ENCODE measurements at places on chromosomes 7 and 10. TPM values are rescaled to one million over a fixed set of nuclear protein-coding genes. Genes with fewer than 3 reads are reported as not detected.

GRCh38 chr7:124965553-124965952 lies 35.9 kb upstream of the POT1 start:
- H3K4me1 ChIP-seq: no peaks in the 10 kb centered on the region
- no peaks in the 10 kb centered on the region for H3K27me3 ChIP-seq
- no peak for DNase-seq
- no peaks in the 10 kb centered on the region for H3K36me3 ChIP-seq

Gene CC2D2B
- total RNA-seq: 0.78 TPM

DNA sequence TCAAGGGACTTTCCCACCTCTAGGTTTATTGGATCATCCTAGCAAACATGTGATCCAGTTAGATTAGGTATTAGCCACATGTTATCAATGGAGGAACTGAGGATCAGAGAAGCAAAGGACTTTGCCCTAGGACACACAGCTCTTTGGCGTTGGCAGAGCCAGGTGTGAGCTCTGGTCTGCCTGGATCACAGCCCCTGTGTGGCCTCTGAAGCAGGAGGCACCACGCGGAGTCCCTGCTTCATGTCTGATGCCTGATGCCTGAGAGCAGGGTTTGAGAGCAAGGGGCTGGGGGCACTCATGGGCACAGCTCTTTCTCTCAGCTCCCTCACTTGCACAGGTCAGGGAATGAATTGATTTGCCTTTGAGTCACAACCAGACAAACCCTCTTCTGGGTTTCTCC lies 64.7 kb upstream of the CTBP2 start:
- DNase-seq: peak; percentile 3
- H3K27ac ChIP-seq: no peak overlapping the region
- H3K36me3 ChIP-seq: no peaks in the 10 kb centered on the region

DNA sequence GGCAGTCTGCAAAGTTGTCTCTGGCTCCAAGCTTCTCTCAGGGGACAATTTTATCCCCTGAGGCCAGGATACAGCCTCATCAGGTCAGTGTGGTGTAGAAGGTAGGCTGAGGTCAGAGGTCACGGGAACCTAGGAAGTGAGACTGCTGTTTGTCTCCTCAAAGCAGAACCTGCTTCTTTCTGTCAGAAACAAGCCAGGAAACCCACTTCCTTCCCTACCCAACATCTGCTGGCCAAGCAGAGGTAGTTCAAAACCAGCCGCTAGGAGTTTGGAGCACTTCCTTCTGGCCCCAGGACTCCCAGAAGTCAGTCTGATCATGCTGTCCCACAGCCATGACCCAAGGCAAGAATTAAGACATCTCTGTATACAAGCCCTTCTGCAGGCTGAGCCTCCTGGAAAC lies 12.2 kb downstream of the CLRN3 start:
- no peaks in the 10 kb centered on the region for H3K36me3 ChIP-seq
- no peak for DNase-seq
- H3K27ac ChIP-seq: no peak overlapping the region
- H3K4me1 ChIP-seq: no peaks in the 10 kb centered on the region
- peaks cover 21% of the 10 kb centered on the region for H3K27me3 ChIP-seq
- H3K4me3 ChIP-seq: no peak overlapping the region

DNA sequence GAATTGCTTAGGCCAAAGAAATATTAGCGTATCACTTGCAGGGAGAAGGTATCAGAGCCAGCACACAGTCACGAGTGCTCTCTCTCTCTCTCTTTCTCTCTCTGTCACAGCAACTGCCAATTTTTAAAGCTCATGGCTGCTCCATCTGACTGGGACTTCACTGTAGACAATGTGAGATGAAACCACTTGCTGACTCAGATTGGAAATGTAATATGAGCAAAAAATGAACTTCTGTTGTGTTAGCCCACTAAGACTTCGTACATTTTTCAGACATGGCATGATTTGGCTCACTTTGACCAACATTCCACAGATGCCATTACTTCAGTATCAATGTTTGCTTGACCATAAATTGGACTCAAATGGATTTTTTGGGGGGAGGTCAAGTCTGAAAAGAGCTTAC lies 68.1 kb downstream of the DGKB start:
- H3K4me1 ChIP-seq: peaks cover 13% of the 10 kb centered on the region
- H3K27me3 ChIP-seq: no peaks in the 10 kb centered on the region
- H3K36me3 ChIP-seq: no peaks in the 10 kb centered on the region
- no peak for DNase-seq

DNA sequence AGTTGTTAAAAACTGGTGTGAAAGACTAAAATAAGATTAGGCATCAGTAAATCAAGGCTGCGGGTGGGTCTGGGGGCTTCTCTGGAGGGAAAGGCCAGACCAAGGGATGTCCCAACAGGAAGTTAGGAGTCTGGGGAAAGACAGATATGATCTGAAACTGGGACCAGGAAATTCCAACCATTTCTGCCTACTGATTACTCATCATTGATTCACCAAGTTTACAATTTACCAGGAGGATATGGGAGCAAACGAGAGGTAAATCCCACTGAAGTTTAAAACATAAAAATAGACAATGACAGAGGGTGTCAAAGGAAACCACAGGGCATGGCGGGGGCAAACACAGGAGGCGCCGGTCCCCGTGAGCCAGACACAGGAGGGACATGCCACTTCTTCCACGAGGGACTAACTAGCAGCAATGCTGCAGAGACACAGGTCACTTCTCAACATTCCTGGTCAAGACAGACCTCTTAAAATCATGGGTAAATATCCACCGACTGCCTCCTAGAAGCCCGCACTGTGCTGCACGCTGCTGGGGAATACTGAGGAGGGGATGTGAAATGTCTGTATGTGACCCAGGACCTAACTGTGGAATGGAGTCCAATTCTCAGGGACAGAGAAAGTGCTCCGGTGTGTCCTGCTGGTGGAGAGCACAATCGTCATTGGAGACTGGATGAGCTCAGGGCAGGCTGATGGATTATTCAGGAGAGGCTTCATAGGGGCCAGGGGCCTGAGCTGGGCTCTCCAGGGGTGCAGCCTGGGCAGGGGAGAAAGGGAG lies 153.4 kb upstream of the KLF14 start:
- H3K36me3 ChIP-seq: no peaks in the 10 kb centered on the region
- no peak overlapping the region for H3K27ac ChIP-seq
- H3K27me3 ChIP-seq: no peaks in the 10 kb centered on the region
- no peak overlapping the region for H3K4me3 ChIP-seq
- no peak for DNase-seq

DNA sequence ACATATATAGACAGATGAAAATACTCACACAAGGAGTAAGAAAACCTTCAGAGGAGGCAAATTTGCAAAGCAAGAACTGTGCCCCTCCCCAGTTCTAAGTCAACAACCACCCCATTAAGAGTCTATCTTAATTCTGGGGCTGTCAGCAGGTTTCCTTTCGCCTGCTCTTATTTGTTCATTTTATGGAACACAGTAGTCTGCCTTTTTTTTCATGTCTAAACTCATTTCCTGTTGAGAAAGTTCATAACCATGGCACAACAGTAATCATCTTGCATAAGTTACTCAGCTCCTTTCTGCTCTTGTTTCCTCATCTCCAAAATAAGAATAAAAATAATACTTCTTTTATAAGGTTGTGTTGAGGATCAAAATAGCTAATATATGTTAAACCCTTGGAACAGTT lies 25.8 kb upstream of the AMPH start:
- DNase-seq: no peak
- no peaks in the 10 kb centered on the region for H3K36me3 ChIP-seq
- peaks cover 29% of the 10 kb centered on the region for H3K27me3 ChIP-seq
- no peak overlapping the region for H3K4me3 ChIP-seq
- H3K27ac ChIP-seq: no peak overlapping the region

DNA sequence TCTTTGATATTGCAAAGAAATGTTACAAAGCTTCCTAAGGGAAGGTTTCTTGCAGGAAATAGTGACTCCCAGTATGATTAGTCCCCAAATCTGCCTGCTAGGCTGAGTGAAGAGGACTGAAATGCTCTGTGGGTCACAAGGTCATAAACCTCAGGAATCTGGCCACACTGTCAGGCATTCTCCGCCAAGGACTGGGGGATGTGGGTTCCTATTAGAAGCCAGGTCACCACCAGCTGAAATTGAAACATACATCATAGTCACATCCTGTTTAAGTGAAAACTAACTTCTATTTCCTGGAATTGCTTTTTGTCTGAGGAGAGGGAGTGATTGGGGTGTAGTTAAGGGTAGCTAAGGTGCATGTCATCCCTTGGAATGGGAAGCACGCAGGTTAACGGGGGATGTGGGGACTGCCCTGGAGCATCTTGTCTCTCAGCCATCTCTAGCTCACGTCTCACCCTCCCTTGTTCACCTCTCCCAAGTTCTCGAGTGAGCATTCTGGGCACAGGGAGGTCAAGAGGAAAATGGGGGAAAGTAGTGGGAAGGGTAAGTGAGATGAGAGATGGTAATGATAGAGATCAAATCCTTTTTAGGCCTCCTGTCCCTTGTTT lies 12.0 kb upstream of the GSAP start:
- no peaks in the 10 kb centered on the region for H3K27me3 ChIP-seq
- no peaks in the 10 kb centered on the region for H3K36me3 ChIP-seq
- DNase-seq: no peak
- no peak overlapping the region for H3K27ac ChIP-seq
- H3K4me1 ChIP-seq: peaks cover 42% of the 10 kb centered on the region

DNA sequence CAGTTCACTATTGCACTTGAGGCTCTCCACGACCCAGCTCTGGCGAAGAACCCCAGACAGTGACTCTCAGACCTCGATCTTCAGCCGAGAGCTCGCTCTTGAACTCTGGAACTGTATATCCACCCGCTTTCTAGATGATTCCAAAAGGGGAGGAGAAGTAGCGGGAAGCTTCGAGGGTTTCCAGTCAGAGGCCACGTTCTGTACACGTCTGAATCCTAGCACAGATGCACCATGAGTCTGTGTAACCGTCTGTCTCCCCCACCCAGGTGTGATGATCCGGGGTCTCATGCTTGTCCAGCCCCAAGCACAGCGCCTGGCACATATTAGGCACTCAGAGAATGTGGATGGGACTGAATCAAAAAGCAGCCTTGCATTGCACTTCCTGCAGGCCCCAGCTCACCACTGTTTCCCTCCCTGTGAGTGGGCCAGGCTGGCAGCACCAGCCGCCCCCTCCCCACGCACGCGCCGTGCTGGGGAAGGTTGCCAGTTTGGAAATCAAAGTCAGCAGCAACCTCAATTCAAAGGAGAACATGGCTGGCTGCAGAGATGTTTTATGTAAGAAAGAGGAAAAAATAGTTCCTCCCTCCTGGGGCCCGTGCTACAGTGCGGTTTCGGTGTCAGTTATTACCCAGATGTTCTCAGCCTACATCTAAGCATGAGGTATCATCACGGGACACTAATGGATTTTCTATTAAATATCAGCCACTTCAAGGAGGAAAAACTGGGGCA lies 5.7 kb downstream of the GRID2IP start:
- H3K36me3 ChIP-seq: no peaks in the 10 kb centered on the region
- no peak overlapping the region for H3K4me3 ChIP-seq
- no peak for DNase-seq
- H3K27me3 ChIP-seq: peaks cover 10% of the 10 kb centered on the region
- H3K4me1 ChIP-seq: no peaks in the 10 kb centered on the region
- H3K27ac ChIP-seq: no peak overlapping the region

- no peak for DNase-seq
- no peak overlapping the region for H3K4me3 ChIP-seq
- H3K36me3 ChIP-seq: no peaks in the 10 kb centered on the region
- H3K4me1 ChIP-seq: peaks cover 23% of the 10 kb centered on the region
- H3K27ac ChIP-seq: no peak overlapping the region
These were observed 12.0 kb upstream of the CRYGN start for GRCh38 chr7:151451626-151452571.

DNA sequence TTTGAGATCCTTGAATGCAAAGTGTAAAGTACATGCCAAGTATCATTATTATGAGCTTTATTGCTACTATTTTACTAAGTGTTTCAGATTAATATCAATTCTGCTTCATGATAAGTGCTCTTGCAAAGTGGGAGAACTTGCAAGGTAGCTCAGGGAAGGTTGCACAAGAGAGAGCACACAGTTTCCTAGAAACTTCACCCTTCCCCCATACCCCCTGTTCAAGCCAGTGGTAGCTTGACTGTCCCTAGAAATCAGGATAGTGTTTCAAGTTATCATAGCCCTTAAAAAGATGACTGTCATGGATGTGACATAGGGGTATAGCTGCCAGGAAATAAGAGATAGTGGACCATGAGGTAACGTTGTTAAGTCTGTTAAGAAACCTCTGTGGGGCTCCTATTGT lies 251.5 kb downstream of the TRIL start:
- no peak overlapping the region for H3K27ac ChIP-seq
- H3K4me1 ChIP-seq: peaks cover 19% of the 10 kb centered on the region
- H3K4me3 ChIP-seq: no peak overlapping the region
- H3K36me3 ChIP-seq: peaks cover 5% of the 10 kb centered on the region

- peaks cover 2% of the 10 kb centered on the region for H3K36me3 ChIP-seq
- peak overlapping the region; percentile 74 for H3K4me3 ChIP-seq
- H3K27me3 ChIP-seq: peaks cover 2% of the 10 kb centered on the region
- H3K4me1 ChIP-seq: peaks cover 17% of the 10 kb centered on the region
- no peak overlapping the region for H3K27ac ChIP-seq
These were observed 1.1 kb downstream of the CAMK2G start for GRCh38 chr10:73873142-73873837.

DNA sequence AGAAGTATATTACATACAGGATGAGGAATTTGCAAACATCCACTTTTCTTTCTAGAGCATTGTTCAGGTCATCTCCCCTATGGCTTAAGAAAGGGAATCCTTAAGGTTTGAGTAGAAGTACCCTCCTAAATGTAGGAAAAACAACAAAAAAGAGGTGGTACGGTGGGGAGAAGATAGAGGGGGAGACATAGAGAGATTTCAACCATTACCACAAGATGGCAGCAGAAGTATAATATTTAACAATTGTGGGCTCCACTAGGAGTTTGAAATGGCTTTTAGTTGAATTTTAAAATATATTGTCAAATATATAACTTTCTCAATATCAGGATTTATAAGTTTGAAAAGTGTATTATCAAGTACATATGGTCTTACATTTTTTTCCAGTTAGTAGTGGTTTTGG lies 72.7 kb upstream of the PRKG1 start:
- no peak for DNase-seq
- H3K4me3 ChIP-seq: no peak overlapping the region
- H3K27me3 ChIP-seq: no peaks in the 10 kb centered on the region
- H3K27ac ChIP-seq: no peak overlapping the region
- no peaks in the 10 kb centered on the region for H3K36me3 ChIP-seq

DNA sequence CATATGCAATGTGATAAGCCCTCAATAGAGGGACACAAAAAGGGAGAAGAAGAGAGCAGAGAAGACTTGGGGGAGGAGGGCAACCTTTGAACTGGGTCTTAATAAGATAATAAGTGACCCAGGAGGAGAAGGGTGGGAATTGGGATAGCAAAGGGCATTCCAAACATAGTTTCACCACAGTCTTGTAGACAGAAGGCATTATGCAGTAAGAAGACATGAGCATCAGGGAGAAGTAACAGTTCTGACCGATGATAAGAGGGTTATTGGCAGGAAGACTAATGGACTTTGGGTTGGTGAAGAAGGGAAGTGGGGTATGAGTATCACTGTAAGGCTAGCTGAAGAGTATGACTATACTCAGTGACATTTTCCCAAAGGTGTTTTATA lies 63.6 kb downstream of the TES start:
- no peak for DNase-seq
- H3K27me3 ChIP-seq: no peaks in the 10 kb centered on the region
- H3K4me1 ChIP-seq: peaks cover 16% of the 10 kb centered on the region
- no peak overlapping the region for H3K27ac ChIP-seq

DNA sequence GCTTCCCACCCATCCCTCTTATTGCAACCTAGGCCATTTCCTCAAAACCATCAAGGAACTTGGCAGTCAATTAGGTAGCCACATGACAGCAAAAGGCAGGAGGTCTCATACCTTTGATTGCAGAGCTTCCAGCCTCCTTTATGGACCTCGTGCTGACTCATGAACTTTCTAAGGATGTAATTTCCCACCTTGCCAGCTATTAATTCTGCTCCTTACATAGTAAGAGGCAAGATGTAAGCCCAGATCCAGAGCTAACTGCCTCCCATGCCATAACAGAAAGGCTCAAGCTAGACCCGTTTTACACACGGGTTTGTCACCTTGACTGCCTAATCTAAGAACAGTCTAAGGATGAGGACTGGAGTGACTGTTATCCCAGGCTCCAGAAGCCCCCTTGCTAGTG lies 565.7 kb downstream of the KCNMA1 start:
- no peak overlapping the region for H3K27ac ChIP-seq
- H3K36me3 ChIP-seq: peaks cover 2% of the 10 kb centered on the region
